ENCODE measurements at places on chromosomes 5 and 9.

DNA sequence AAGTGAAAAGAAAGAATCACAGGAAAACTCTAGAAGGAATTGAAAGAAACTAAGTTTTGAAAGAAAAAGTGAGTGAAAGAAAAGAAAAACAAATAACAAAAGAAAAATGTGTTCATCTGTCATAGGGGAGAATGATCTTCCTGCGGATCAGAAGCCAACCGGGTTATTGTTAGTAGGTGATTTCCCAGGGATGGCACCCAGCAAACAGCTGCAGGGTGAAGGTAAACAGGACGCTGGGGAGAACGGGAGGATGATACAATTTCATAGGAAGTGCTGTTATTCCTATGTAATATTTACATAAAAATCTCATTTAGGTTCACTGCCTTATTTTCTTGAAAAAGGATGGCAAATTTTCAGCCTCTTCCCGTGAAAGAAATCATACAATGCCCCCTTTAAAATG, 72.4 kb upstream of the LHFPL2 start:
- no peak for DNase-seq

- DNase-seq: no peak
Observed at GRCh38 chr9:23914431-23915003, 88.5 kb upstream of the ELAVL2 start.

- DNase-seq: no peak
Observed at GRCh38 chr5:62717301-62717933, 138.8 kb downstream of the LRRC70 start.

DNA sequence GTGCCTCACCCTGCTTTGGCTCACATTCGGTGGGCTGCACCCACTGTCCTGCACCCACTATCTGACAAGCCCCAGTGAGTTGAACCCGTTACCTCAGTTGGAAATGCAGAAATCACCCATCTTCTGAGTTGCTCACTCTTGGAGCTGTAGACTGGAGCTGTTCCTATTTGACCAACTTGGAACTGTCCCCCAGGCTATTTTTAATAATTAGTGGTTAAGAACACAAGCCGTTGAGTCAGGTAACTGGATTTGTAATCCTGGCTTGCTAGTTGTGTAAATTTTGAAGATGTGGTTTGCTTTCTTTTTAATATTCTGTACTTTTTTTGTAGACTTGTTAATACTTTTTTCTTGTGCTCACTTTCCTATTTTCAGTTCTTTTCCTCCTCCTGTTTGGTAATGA, 81.2 kb downstream of the CNTLN start:
- no peak for DNase-seq

DNA sequence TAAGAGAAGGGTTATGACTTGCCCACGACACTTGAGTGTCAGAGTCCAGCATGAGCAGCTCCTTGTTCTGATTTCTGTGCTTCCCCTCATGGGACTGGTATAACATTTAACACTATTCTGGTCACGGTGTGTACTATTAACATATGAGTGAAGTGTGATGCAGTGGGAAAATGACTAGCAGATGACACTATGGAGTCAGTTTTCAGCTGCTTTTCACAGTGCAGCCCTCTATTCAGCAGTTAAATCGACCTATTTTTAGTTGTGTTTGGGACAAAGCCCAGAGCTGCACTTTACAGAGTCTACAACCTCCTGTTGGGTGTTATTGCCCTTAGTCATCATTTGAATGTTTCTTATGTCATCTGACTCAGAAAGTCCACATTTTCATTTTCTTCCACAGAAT, 59.1 kb downstream of the CHSY3 start:
- no peak for DNase-seq

- DNase-seq: no peak
Observed at GRCh38 chr9:105994970-105995369, 300.6 kb downstream of the TMEM38B start.

GRCh38 chr9:75128535-75128934, 40.2 kb downstream of the OSTF1 start:
- no peak for DNase-seq

DNA sequence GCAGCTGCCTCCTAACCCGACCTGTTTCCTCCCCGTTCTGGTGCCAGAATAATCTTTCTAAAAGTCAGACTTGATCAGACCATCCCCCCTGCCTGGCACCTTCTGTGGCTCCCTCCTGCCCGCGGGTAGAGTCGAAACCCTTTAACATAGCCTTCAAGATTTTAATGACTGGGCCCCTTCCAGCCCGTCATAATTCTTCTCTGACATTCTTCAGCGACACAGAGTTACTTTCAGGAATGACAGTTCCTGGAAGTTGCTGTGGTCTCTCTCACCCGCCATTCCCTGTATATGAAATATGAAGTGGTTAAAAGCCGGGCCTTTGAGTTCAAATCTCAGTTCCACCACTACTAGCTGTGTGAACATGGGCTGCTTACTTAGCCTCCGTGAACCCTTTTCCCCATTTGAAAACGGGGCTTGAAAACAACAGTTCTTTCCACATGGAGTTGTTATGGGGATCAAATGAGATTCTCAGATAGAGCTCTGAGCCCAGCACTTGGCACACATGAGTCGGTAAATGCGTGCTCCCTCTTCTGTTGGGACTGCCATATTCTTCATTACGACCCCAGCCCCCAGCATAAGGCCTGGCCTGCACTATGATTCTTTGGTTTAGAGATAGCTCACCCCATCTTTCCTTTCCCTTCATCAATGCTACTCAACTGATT, 737 bp downstream of the NANS start:
- DNase-seq: no peak

DNA sequence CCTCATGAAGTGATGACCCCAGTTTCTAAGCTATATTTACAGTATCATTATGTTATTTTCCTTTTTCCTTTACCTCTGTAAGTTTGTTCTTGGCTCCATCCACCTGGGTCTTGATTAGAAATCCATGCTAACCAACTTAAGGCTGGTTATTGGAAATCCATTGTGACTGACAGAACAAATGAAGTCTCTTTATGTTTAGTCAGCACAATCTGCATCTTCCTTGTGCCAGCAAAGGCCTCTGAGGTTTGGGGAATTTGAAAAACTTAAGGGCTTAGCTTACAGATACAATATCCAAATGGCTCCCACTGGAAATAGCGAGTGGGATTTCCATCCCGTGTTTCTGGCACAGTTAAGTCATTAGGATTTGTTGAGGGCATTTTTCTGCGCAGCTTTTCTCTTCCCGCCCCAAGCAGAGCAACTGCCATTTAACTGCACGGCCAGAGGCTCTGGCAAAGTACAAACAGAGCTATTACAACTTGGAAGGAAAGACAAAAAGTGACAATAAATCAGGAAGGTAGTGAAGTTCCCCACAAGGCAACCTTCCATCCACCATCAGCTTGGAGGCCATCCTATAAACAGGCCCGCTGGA, 64.2 kb downstream of the DCP2 start:
- no peak for DNase-seq

GRCh38 chr9:134509281-134509680, 132.3 kb upstream of the COL5A1 start:
- DNase-seq: no peak

DNA sequence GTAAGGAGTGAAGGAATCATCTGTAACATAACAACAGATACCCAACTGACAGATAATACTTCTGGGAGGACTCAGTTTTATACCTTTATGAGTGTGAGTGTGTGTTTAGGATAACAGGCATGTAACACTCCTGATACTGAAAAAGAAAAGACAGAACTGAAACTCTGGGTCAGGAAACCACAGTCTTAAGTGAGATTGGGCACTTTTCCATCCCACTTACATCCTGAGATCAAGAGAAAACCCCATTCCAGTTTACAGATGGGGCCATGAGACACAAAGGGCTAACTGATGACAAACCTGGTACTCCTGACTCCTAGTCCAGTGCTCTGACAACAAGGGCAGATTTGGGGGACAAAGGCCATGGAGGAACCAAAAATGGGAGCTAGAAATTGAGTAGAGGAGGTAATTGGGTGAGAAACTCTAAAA, 18.0 kb downstream of the IL5 start:
- no peak for DNase-seq

DNA sequence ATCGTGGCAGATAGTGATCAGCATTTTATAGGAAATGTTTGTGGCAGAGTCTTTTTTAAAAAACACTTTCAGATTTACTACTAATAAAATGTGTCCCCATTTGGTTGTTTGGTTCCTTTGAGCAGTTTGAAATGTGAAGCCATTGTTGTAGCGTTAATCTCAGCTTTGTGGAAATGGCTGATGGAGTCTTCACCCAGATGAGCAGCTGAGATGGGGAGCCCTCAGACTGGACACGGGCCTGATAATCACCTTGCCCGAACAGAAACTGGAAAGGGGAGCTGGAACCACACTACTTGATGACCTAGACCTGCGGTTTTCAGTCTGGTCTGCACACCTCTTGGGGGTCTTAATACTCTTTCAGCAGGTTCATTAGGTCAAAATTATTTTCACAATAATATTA, 20.6 kb upstream of the ANP32B start:
- no peak for DNase-seq

DNA sequence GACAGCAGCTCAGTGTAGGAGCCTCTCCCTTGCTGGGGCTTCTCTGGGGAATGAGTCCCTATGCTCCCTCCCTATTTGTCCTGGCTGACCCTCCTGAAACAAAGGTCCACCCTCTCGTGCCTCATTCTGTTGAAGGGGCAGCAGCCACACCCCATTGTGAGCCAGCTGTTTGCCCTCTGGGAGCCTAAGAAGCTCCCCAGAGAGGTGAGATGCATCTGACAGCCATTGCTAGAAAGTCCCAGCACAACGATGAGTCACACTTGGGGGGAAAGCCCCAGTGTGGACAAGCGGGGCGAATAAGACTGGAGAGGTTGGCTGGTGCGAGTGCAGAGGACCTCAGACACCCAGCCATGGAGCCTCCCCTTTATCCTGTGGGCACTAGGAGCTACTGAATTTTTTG, 101.4 kb downstream of the PPARGC1B start:
- DNase-seq: no peak

- DNase-seq: no peak
Observed at GRCh38 chr5:109936996-109937395, 247.3 kb downstream of the MAN2A1 start.

GRCh38 chr5:81420039-81420667, 26.2 kb upstream of the ACOT12 start:
- DNase-seq: no peak

DNA sequence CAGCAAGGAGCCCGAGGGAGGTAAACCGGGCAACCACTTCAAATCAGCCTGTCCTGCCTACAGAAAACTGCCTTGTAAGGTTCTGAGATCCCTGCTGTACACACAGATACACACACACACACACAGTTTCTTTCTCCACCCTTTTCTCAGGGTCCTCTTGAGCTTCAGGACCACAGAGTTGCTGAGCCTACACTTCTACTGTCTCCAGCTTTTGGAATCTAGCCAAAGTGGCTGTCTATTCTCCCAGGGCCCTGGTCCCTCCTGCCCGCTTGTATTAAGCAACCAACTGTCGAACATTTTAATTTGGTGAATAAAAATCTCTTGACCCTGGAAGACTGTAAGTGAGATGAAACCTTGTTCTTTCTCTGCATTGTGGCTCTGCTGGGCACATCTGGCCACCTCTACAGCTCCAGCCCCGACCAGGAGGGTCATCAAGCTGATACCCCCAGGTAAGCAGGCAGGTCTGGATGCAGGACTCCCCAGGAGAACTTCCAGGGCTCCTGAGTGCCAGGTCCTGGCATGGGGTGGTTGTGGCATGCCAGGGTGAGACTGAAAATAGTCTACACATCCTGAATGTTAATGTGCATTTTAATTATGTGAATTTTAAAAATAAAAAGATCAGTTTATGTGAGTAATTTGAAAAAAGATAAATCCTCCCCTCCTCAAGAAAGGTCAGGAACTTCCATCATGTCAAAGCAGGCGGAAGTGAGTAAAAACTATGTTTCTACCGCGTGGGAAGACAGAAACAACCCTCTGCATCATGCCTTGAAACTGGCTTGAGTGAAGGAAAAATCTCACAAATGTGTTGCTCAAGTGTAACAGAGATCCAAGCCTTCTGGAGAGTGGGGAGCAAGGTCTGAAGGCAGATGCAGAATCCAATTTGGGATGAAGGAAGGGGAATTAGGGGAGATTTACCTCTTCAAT, 15.0 kb upstream of the S1PR3 start:
- DNase-seq: no peak

DNA sequence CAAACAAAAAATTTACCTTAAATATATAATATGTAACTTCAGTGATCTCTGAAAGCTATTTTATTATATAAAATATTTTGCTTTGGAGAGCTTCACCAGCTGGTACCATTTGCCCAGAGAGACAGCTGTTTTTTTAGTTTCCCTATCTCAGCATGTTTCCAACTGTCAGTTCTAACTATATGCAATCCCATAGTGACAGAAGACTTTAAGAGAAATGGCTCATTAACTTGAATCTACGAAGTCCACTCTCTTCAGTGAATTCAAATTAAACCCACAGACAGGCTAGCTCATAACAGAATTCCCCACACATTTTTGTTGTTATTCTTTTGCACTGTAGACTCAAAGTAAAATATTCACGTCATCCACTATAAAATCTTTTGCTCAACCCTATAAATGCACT, 251.8 kb upstream of the POU5F2 start:
- DNase-seq: no peak

- DNase-seq: no peak
Observed at GRCh38 chr5:50666261-50667022, at the start of gene PARP8. PARP8 (plus strand) TSS chr5:50666637; CDS start chr5:50667096, 459 bp downstream.

GRCh38 chr9:12272471-12273120, 420.6 kb upstream of the TYRP1 start:
- DNase-seq: no peak

GRCh38 chr9:133998915-133999595, 6.9 kb upstream of the VAV2 start:
- no peak for DNase-seq

- no peak for DNase-seq
Observed at GRCh38 chr9:32672469-32672868, 37.0 kb upstream of the TAF1L start.

DNA sequence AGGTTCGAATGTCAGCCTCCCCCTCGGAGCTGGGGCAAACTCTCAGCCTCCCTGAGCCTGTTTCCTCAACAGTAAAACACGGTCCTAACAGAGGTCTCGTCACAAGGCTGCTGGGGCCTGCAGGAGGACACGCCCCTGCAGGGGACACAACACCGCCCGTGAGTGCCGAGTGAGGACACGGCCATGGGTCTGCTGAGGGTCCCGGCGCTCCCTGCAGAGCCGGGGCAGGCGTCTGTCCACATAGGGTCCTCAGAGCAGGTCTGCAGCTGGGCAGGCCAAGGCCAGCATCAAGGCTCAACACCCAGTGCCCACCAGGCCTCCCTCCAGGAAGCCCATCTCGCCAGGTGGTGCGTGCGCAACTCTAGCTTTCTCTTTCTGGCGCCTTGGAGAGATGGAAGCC, 125.2 kb downstream of the VAV2 start:
- DNase-seq: no peak

- DNase-seq: no peak
Observed at GRCh38 chr9:107681988-107682387, 192.4 kb upstream of the KLF4 start.

- DNase-seq: peak; percentile 68
Observed at GRCh38 chr5:180313677-180314505, 22.0 kb upstream of the MAPK9 start.

DNA sequence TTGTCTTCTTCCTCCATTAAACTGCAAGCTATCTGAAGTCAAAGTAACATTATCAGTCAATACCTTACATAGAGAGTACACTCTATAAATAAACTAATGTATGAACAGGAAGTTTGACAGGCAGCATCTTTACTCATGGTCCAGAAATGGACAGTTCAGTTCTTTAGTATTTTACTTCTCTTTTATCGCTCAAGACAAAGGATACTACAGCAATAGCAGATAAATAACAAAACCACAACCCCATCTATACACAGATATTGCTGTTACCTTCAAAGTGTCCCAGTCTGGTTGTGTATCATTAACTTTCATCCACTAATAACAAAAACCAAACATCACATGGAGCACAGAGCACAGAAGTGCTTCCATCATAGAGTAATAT, 46.4 kb downstream of the SEMA5A start:
- no peak for DNase-seq

Data from DMS153 (cell line).